ENCODE measurements at places on chromosomes 2 and 18.

DNA sequence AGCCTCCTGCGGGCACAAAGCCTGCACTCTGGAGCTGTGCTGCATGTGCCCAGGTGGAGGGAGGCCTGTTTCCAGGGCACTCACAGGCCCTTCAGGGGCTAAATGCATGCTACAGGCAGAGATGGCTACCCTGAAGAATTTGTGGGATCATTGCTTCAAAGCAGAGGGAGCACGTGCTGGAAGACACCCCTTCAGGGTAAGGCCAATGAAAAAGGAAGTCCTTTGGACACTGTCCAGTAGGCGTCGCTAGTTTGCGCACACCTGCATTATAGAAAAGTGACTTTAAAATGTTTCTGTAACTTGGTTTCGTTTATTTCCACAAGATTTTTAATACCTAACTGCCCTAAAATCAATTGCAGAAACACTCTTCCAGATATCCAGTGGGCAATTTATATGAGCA, 325.3 kb downstream of the ZNF516 start:
- DNase-seq, result no peak

DNA sequence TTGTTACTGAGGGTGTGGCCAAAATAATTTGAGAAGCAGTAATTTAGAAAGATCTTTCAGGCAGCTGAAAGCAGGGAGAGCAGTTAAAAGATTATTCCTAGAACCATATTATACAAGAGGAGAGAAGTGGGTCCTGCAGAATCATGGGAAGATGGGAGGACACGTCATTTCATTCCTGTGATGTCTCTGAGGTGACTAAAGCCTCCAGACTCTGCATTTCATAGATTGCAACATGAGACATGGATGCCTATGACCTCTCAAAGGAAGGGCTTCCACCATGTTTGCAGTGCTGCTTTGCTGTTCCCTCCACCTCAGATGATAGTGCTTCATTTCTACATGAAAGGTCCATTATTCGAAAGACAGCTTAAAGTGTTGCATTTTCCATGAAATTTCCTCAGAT, 788.4 kb downstream of the TSN start:
- no peak for DNase-seq

DNA sequence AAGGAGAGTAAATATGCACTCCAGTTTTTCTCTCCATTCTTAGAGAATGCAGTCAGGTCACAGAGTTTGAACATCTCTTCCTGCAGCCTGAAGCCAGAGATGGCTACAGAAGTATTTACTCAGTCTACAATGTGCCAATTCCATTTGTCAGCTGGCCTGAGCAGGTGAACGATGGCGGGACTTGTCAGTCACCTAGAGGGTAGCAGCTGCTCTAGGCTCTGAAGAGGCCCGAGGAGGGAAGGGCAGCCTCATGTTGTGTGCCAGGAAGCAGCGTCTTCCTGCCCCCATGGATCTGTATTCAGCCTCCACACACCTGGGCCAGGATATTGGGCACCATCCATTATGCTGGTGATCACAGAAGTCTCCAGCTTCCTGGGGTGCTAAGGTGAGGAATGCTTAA, 316.7 kb upstream of the CHAC2 start:
- peak; percentile 67 for DNase-seq

DNA sequence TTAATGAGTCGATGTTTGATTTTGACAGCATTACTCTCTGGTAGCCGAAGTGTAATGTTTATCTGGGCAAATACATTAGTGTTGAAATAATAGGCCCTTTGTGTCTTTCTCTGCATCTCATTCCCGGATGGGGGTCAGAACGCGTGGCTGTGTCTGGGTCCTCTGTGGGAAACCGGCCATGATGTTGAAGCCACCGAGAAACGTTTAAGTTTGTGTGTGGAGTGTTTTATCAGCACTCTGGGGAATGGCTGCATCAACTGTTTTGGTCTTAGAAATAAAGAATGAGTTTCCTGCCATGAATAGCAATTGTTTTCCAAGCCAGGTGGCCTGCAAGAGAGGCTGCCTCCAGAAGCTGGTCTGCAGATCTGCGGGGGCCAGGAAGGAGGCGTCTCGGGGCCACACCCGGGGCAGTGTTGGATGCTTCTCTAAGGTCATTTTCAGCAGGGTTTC, 69.7 kb downstream of the RNF144A start:
- DNase-seq, result no peak

GRCh38 chr18:35043207-35043606, 2.0 kb downstream of the MAPRE2 start:
- no peak for DNase-seq

DNA sequence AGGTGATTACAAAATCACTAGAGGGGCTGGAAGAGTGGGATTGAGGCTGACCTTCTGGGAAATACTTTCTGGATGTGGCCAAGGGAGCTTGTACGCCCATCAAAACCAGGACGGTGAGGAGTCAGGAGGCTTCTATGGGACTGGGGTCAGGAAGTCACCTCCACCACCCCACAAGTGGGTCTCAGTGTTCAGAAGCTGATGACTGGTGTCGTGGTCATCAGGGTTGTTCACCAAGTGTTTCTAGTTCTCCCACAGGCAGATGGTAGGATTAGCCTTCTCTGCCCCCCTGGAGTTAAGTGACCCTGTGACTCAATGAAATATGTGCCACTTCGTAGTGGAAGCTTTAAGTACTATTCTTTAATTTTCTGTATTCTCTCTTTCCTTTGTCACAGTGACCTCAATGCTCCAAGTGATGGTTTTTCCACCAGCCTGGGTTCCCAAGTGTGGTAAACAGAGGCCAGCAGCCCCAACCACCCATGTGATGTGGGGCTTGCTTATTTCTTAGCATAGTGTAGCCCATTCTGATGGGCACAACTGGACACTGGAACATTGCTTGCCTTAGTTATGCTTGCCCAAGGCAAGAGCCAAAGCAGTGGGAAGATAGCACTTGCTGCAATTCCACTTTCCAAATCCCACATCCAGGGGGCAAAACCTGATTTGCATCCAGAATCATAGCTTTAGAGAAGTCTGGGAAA, 258.8 kb downstream of the CYP26B1 start:
- no peak for DNase-seq

GRCh38 chr2:164186591-164186990, 434.7 kb downstream of the GRB14 start:
- DNase-seq, result no peak

GRCh38 chr18:45539491-45539891, 75.8 kb upstream of the SLC14A2 start:
- DNase-seq, result no peak

GRCh38 chr2:232626584-232626983, 6.8 kb upstream of the EFHD1 start:
- DNase-seq, result no peak

DNA sequence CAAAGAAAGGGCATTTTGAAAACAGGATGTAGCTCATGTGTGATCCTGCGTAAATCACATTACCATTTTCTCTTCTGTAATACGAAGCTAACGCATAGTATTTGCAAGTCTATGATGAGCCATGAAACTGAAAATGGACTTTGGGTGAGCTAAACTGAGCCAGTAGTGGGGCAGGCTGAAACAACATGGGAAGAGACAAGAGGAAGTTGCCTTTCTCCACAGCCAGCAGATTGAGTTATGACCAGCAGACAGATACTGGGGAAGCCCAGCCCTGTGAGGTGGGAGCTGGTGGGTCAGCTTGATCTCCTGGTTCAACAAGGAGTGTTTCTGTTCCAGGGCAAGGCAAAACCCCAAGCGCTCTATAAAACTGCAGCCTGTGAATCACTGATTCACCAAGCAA, 11.8 kb downstream of the CYRIA start:
- DNase-seq, result no peak

Data from NCI-H187 treated with DMSO at 0.1 percent for 48 hours (cell line).